NCI-H2171 (cell line): ENCODE measurements at places on chromosomes 5 and 9.
A peak's percentile ranks its signal among the peaks of the same experiment; 100 is the strongest.

DNA sequence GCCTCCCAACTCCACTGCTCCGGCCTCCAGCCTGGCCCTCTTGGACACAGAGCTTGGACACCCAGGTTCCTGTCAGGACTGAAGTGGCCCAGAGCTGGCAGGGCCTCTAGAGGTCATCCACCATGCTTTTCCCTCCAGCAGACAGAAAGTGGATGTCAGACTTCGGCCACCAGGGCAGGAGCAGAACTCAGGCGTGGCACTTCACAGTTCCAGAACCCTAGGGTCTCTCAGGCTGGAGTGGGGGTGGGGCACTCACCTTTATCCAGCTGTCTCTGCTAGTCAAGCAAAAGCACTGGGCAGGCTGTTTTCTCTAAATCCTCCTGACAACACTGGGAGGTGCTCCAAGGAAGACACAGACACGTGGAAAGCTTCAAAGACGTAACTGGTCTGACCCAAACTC lies 35.6 kb upstream of the N4BP3 start:
- no peak for DNase-seq

DNA sequence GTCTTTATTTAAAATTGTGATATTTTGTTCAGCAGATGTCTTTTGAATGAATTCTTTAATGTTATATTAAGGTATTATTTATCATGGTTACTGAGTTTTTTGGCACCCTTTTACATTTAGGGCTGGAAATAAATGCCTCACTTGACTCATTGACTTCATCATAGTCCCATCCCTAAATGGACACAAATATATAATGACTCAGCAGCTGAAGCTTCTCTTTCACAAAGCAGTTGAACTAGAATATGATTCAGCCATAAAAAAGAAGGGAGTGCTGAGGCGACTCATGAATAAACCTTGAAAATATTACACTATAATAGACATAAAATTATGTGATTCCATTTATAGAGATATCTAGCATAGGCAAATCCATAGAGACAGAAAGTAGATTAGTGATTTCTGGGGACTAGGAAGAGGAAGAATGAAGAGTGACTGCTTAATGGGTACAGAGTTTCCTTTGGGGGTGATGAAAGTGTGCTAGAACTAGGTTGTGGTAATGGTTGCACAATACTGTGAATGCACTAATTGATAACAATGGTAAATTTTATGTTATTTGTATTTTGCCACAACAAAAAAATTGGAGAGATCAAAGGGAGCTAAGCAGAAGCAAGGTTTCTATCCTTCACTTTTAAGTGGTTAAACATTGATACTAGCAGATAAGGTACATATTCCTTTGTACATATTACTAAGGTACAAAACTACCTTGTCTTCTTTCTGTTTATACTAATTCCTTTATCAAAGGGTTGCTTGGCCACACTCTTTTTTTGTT lies 449.6 kb downstream of the NTRK2 start:
- no peak for DNase-seq

GRCh38 chr5:180692429-180692828 lies 43.0 kb upstream of the FLT4 start:
- DNase-seq = no peak

DNA sequence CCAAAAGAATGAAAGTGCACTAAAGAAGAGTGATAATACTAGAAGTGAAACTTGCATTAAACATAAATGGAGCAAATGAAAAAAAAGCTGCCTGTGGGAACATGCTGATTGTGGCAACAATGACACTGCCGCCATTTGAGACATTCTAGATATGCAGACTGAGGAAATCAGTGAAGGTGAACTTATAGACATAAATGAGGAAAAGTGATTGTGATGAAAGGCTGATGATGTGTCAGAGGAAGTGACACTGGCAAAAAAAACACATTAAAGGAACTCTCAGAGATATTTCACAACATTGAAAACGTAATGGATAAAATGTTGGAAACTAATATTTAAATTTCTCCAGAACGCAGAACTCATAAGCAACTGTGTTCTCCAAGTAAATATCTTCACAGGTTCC lies 1.2 kb downstream of the ERCC8 start:
- no peak for DNase-seq

GRCh38 chr5:142475102-142475513 lies 150.3 kb upstream of the SPRY4 start:
- DNase-seq = no peak

DNA sequence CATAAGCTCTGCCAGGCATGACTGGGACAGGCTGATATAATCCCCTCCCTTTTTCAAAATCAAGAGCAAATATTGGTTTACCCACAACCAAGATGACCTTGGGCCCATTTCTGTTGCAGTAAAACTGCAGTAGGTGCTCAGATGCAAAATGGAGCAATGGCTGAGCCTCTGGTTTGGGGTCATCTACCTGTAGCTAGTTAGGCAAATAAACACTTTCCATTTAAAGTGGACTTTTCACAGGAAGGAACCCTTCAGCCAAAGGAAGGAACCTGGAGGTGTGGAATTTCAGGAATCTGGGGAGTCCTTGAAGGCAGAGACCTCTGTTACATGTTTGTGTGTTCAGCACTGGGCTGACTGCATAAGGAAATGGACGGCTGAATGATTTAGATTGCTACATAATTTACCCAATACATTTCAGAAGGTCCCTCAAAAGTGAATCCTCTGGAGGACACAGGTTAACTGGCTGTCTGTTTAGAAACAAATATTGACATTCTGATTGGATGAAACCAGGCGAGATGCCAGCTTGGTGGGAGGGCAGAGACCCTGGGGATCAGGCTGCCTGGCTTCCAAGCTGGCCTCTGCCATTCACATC lies 170.1 kb upstream of the ZNF618 start:
- no peak for DNase-seq

GRCh38 chr9:127946728-127947127 lies 9.1 kb upstream of the DPM2 start:
- no peak for DNase-seq

- no peak for DNase-seq
Measured at GRCh38 chr9:78245401-78245800, 9.5 kb downstream of the CEP78 start.

DNA sequence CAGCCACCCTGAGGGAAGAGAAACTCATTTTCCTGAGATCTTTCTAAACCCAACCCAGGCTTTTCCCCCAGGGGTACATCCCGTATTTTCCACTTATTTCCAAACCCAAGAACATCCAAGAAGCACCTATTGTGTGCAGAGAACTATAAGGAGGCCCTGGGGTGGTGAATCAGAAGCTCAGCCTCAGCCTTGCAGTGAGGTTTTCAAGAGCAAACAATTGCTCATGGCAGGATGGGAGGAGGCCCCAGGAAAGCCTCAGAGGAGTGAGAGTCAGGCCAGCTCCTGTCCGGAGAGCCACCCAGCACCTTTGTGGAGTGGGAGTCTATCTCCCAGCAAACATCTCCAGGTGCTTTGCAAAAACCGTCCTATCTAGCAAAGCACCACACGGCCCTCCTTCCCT lies 19.2 kb downstream of the NIPAL4 start:
- no peak for DNase-seq

GRCh38 chr9:108582726-108583125 lies 273.1 kb downstream of the ACTL7B start:
- no peak for DNase-seq

DNA sequence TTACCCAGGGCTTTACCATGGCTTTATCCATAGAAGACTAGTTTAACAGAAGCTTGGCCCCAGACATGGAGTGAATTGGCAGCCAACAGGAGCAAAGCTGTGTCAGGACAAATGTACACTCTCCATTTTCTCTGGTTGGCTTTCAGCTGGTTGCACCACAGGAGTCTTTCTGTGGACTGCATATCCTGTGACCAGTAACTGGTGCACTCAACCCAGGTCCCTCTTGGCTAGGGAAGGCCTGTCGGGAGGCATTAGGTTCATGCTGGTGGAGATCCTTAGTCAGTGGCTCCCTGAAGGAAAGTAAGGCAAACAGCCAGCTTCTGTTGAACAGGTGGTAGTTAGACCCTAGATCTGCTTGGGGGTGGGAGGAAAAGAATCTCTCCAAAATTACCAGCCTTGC lies 146.9 kb upstream of the TLX3 start:
- no peak for DNase-seq

DNA sequence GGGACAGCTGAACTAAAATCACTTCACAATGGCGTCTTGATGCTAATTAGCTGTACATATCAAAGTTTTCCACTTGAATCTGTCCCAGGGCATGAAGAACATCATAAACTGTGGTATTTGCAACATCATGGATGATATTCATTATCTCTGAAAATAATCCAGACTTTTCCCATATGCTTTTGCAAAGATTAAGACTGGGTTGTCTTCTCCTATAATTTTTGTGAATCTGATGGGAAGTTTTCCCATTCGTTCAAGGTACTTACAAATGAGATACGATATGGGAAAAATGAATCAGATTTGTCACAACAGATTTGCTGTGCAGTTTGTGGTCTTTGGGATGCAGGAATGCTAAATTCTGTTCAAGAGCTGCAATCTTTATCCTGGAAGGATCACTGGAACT lies 17.4 kb upstream of the ADAMTS16 start:
- DNase-seq = no peak

DNA sequence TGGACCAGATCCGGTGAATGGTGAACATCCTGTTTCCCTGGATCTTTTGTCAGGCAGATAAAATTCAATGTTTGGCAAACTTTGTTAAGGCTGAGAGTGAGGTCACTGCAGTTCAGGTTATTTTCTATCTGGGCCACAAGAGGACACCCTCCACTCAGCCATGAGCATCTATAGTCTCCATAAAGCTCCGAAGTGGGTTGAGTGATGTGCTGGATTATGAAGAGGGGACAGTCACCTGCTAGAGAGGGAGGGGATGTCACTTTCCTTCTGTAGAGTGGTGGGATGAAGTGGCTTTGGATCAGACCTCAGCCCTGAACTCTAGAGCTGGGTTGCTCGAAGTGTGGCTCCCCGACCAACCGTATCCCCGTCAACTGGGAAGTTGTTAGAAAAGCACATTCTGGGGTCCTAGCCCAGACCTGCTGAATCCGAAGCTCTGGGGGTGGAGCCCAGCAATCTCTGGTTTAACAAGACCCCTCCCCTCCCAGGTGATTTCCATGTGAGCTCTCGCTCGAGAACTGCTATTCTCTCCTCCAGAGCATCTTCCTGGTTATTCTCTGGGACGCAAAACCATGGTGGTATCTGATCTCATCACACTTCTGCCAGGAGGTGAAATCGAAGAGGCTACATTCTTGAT lies 31.8 kb upstream of the FGF1 start:
- peak; percentile 24 for DNase-seq

DNA sequence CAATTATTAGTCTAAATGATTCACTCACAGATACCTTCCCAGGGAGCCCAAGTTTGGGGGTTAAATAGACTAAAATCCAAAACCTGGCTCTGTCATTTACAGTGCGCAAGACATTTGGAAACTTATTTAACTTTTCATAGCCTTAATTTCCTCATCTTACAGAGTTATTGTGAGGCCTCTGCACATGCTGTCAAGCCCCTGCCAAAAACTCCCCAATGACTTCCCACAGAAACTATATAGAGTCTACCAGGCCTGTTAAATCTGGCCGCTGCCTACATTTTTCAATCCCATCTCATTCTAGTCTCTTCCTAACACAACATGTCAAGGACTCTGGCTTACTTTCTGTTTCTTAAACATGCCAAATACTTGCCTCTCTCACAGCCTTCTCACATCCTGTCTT lies 412.5 kb downstream of the ELAVL2 start:
- no peak for DNase-seq

GRCh38 chr9:3441197-3441816 lies 84.5 kb downstream of the RFX3 start:
- DNase-seq = peak; percentile 13

DNA sequence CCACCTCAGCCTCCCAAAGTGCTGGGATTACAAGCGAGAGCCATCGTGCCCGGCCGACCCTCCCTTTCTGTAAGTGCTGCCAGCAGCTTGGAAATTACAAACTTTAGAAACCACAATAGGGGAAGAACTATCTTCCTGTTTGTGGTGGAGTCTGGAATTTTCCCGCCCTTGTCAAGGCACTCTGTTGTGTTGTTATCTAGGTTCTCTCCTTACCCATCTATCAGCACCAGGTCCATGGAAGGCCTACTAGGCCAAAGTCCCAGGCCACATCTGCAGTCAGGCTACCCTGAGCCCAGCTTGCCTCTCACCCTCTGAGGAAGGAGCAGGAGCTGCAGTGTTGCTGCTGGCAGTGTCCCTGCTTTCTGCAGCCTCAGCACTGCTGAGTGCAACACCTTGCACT lies 214.9 kb downstream of the MCTP1 start:
- no peak for DNase-seq

DNA sequence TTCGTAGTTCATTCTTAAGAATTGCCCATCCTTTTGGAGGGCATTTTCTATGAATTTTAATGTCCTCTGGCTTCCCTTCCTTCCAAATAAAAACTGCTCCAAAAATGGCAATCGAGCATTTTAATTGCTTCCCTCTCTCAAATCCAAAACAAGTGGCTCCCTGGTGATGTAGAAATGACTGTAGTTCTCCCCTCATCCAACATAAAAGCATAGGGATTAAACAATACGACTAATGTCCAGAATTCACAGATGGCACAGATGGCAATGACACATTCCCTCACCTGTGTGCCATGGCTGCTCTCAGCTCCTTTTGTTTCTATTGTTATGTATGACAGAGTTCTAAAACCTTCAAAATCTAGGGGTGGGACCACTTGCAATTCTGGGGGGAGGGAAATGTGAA lies 417.3 kb downstream of the RAB3C start:
- no peak for DNase-seq

GRCh38 chr9:110591526-110591925 lies 12.0 kb upstream of the SVEP1 start:
- no peak for DNase-seq

- peak; percentile 35 for DNase-seq
Measured at GRCh38 chr9:126719618-126720031, 85.2 kb upstream of the ZBTB43 start.
